SK-N-SH treated with all-trans-retinoic acid at 6 μM for 48 hours (cell line): ENCODE measurements at places on chromosomes 7 and 10.

- ATAC-seq = no peak
Measured at GRCh38 chr10:17716161-17716560, 35.8 kb upstream of the TMEM236 start.

DNA sequence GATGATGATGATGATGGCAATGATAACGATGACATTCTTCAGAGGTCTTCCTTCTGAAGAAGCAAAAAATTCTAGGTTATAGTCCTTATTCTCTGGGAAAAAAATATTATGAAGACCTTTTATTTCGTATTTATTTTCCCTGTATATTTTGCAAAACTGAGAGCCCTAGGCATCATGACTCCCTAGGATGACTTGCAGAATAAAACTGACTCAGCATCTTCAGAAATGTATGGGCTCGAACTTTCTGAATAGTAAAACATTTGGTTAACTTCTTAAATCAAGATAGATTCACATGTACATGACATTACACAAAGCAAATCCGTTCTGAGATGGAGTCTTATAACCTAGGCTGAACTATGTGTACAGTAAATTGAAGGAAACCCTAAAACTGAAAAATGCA, 29.4 kb downstream of the DKK1 start:
- ATAC-seq = no peak

GRCh38 chr10:127989481-127990012, 82.6 kb downstream of the PTPRE start:
- peak; percentile 53 for ATAC-seq

DNA sequence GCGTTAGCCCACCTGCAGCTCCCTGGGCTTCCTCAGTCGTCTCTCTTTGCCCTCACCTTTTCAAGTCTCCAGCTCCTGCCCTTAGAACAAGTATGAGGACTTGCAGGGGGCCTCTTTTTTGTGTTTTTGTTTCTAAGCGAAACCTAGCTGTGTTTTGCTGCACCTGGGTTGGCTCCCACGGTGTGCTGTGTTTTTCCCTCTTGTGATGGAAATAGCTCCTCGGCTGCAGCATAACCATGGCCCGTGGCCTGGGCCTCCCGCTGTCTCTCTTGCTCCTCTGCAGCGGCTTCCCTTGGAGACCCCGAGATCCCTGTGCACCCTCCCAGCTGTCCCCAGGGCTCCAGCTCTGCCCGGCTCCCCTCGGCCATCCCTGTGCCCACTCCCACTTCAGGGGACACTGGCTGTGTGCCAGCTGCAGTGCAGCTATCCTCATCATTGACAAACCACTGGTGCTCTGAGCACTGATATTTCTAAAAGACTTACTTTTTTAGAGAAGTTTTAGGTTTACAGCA, 75.6 kb upstream of the TCERG1L start:
- no peak for ATAC-seq

- ATAC-seq = no peak
Measured at GRCh38 chr10:89224739-89225443, 17.8 kb upstream of the CH25H start.

GRCh38 chr10:34995925-34996324, 94.2 kb downstream of the CUL2 start:
- ATAC-seq = no peak

GRCh38 chr7:35035511-35035961, 1.7 kb downstream of the DPY19L1 start:
- ATAC-seq = peak; percentile 10; the same call in 1 of the 3 replicates

DNA sequence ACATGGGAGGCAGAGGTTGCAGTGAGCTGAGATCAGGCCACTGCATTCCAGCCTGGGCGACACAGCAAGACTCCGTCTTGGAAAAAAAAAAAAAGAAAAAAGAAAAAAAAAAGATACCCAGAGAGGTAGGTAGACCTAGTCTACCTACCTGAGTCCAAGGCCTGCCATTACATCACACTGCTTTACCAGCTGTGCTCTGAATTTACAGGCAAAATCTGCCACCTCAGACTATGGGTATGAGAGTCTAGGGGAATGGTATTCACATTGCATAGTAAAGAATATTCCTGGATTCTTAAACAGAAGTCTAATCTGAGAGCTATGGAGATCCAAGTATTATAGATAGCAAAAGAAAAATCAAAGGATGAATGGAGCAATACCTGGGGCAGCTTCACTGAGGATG, 50.2 kb downstream of the NDUFB2 start:
- no peak for ATAC-seq

GRCh38 chr10:132650611-132651250, 113.1 kb downstream of the INPP5A start:
- ATAC-seq = no peak

- peak; percentile 17 for ATAC-seq
Measured at GRCh38 chr10:19947215-19947614, 131.0 kb downstream of the PLXDC2 start.

- no peak; the same call in 2 of the 3 replicates for ATAC-seq
Measured at GRCh38 chr7:15556339-15557105, 5.3 kb downstream of the AGMO start.

- peak; percentile 94 for ATAC-seq
Measured at GRCh38 chr7:135253851-135254771, 20.5 kb downstream of the STRA8 start.

DNA sequence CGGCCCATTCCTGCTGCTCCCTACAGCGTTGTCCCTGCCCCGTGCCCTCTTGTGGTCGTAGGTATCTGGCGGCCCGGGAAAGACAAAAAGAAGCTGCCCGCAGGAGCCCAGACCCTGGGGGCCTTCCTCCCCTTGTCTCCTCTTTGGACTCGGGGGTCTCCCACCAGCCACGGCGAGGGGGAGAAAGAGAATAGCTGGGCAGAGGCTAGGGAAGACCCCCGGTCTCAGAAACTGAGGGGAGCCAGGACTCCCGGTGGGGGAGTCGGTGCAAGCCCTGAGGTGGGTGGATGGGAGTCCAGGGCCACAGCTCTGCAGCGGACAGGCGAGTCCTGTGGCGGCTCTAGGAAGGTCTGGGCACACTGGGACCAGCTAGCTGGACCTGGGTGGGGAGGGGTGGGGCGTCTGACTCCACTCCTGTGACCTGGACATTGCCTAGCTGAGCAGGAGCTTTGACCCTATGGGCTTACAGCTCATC, 1.3 kb upstream of the SH2D4B start:
- ATAC-seq = no peak

DNA sequence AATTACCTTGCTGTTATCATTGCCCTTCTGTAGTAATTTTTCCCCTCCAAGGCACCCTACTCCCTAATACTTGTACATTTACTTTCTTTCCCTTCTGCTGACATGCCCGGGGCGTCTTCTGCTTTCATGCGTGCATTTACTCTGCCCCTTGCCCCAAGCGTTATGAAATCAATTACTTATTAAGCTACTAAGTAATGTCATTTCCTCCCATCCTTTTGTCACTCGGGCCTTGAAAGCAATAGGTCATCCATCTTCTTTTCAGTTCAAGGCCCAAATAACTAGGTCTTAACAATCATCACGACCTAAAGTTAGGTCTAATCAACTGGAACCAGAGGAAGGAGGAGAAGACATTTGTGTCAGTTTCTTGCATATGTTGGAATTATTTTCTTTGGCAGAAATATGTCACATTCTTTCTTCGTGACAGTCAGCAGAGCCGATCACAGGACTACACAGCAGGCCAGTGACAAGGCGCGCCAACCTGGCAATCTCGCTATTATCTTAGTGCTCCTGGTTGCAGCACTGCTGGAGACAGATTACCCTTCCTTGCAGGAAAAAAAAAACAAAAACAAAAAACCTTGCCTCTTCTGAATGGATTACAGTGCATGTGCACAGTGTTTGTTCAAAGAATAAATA, 179.2 kb downstream of the RELN start:
- no peak for ATAC-seq

DNA sequence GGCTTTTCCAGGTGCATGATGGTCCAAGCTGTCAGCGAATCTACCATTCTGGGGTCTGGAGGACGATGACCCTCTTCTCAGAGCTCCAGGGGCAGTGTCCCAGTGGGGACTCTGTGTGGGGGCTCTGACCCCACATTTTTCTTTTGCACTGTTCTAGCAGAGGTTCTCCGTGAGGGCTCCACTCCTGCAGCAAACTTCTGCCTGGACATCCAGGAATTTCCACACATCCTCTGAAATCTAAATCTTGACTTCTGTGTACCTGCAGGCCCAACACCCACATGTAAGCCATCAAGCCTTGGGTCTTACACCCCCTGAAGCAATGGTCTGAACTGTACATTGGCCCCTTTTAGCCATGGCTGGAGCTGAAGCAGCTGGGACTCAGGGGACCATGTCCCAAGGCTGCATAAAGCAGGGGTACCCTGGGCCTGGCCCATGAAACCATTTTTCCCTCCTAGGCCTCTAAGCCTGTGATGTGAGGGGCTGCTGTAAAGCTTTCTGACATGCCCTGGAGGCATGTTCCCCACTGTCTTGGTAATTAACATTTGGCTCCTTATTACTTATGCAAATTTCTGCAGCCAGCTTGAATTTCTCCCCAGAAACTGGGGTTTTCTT, 86.9 kb downstream of the ZNF783 start:
- no peak for ATAC-seq

DNA sequence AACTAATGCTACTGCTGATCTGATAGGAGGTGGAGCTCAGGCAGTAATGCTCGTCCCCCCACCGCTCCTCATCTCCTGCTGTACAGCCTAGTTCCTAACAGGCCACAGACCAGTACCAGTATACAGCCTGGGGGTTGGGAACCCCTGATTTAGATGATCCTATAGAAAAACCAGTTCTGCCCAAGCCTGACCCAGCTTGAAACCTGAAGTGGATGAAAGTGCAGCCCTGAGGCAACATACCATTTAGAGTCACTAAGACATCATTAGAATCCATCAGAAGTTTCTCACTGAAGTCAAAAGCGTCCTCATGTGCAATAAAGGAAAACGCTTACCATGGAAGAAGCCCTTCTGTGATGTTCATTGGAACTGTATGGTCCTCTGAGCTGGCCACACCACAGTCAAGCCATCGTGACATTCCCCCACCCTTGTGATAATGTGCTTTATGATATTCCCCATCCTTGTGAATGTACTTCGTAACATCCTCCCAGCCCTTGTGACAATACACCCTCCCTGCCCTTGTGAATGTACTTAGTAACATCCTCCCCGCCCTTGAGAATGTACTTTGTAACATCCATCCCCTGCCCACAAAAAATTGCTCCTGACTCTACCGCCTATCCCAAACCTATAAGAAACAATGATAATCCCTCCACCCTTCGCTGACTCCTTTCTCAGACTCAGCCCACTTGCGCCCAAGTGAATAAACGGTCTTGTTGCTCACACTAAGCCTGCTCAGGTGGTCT, 65.9 kb upstream of the HECTD2 start:
- ATAC-seq = no peak

- no peak for ATAC-seq
Measured at GRCh38 chr7:25381818-25382589, 153.7 kb upstream of the NPVF start.

DNA sequence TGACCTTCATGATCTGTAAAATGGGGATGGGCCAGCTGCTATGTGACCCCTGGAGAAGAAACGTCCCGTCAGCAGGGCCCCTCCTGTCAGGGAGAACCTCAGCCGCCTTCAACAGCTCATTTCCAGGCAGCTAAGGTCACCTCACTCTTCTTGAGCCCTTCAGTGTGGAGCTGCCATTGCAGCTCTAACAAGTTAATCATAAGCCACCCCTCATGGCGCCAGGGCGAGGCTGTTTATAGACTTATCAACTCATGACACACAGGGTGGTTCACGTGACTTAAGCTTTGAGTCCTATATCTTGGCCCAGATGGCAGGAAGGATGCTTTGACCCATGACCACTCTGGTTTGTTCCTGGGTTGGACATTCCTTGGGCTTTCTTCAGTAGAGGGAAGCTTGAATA, 315.1 kb downstream of the TNS3 start:
- peak; percentile 14 for ATAC-seq

- ATAC-seq = peak; percentile 67
Measured at GRCh38 chr10:21194510-21194993, 297.4 kb upstream of the NEBL start.

GRCh38 chr10:97858001-97858439, 8.4 kb downstream of the GOLGA7B start:
- no peak for ATAC-seq

DNA sequence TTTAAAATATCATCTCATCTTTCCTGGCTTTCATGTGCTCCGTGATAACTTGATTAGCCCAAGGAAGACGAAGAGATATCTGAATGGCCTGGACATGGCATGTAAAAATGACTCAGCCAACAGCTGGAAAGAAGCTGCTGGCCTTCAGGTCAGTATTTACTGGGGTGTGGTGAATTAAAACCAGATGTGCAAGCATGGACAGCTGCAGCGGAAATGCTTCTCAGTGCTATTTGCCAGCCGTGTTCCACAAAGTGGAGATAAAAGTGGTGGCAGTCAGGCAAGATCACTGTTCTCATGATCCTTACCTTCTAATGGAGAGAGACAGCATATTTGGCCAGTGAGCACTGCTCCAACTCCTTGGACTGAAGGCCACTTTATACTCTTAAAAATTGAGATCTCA, 203.1 kb upstream of the VSTM2A start:
- ATAC-seq = peak; percentile 27; the same call in 1 of the 3 replicates

- ATAC-seq = peak; percentile 53
Measured at GRCh38 chr10:62916141-62916603, 100.0 kb upstream of the EGR2 start.

DNA sequence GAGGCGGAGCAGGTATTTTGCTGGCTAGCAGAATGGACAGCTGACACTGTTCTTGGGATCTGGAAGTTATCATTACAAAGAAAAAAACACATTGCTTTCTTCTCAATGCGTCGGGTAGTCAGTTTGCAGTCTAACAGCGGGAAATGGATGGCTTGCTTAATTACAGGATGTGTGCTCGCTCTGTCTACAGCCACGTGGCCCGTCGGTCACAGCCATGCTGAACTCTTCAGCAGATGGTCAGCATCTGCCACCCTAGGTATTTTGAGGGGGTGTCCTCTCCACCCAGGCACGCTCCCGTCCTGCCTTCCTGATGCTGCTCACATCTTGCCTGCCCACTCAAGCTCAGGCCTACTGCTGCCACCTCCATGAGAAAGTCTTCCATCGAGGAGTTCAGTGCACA, 20.4 kb upstream of the INMT start:
- no peak for ATAC-seq

DNA sequence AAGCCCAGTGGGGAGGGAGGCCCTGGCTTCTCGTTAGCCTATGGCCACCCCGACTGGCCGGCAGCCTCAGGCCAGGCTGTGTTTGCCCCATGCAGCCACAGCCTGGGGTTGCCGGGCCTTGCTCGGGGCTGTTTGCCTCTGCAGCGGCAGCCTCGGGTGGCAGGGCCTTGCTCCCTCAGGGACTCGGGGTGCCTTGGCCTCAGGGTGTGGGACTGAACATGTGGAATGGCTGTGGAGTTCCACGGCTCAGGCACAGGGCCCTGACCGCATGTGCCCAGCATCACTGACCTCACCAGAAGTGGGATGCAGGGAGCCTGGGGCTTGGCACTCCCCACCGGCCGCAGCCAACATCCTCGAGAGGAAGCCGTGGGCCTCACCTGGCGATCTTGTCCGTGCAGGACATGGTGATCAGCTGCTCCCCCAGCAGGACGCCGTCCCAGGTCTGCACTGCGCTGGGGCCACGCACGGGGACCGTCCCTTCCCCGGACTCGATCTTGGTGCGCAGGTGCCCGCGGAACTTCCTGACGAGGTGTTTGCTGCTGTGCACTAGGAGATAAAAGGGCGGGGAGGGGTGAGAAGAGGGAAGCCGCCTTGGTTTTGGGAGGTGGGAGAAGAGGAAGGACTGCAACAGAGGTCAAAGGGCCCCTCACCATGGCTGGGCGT, 160.5 kb downstream of the WDR37 start:
- no peak for ATAC-seq
